Activated effector memory CD4-positive, alpha-beta T cell treated with Interleukin-2 at 50 U/mL for 16 hours (primary cell): ENCODE measurements at places on chromosomes 12 and 14.

DNA sequence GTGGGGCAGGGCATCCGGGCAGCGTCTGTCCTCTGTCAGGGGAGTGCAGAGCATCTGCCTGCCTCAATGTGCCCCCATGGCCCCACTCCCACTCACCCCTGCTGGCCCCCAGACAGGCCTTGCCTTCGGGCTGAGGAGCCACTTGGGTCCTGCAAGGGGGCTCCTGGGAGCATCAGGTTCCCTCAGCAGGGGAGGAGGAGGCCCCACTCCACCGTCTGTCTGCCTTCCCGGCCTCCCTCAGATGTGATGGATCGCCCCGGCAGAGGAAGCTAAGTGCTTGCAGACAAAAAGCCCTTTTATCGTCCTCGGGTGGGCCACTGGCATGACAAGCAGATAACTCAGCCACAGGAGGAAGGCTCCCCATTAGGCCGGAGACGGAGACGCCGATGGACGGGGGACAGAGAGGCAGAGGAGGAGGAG is 35.1 kb downstream of the NCOR2 start:
- no peak for DNase-seq

DNA sequence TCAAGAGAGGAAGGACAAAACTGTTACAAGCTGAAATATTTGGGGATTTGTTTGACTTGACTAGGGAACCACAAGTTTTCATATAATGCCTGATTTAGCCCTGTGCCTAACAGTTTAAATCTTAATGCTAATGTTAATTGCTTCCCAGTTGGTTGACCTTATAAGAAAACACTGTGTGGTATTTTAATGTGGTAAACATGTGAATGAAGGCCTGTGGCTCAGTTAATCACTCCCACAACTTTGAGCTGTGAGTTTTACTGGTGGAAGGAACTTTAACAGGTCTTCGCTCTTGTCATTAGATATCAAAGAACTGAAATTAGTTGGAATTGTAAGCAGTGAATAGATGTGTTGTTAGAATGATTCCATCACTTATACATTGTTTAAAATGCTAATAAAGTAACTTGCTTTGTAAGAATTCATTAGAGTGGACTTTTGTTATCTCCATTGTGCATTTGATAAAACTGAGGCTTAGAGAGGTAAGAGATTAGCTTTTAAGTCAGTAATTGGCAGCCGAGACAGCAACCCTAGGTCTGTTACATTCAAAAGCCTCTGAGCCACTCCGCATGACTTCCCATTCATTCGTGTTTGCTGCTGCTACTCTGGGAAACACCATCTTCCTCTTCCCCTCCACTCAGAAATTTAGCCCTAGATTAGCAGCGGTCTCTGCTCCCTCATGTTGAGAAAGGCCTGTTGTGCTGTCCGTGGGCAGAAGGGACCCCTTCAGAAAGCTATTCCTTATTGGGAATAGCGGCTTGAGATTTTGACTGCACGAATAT is 1.0 kb upstream of the TBK1 start:
- DNase-seq = no peak

GRCh38 chr12:62191491-62192179 is 68.6 kb upstream of the USP15 start:
- DNase-seq = peak; percentile 2

GRCh38 chr12:91608542-91608941 is 425.9 kb upstream of the DCN start:
- DNase-seq = no peak

- DNase-seq = no peak
Observed at GRCh38 chr14:58107947-58108552, 44.0 kb downstream of the ARMH4 start.

- DNase-seq = no peak
Observed at GRCh38 chr12:124679533-124680371, 112.3 kb upstream of the NCOR2 start.

GRCh38 chr12:55659486-55660385 is 23.0 kb downstream of the OR10P1 start:
- no peak for DNase-seq

GRCh38 chr14:50318031-50318626 is 6.0 kb downstream of the DMAC2L start:
- no peak for DNase-seq

- DNase-seq = no peak
Observed at GRCh38 chr14:41298328-41298690, 308.4 kb upstream of the LRFN5 start.

DNA sequence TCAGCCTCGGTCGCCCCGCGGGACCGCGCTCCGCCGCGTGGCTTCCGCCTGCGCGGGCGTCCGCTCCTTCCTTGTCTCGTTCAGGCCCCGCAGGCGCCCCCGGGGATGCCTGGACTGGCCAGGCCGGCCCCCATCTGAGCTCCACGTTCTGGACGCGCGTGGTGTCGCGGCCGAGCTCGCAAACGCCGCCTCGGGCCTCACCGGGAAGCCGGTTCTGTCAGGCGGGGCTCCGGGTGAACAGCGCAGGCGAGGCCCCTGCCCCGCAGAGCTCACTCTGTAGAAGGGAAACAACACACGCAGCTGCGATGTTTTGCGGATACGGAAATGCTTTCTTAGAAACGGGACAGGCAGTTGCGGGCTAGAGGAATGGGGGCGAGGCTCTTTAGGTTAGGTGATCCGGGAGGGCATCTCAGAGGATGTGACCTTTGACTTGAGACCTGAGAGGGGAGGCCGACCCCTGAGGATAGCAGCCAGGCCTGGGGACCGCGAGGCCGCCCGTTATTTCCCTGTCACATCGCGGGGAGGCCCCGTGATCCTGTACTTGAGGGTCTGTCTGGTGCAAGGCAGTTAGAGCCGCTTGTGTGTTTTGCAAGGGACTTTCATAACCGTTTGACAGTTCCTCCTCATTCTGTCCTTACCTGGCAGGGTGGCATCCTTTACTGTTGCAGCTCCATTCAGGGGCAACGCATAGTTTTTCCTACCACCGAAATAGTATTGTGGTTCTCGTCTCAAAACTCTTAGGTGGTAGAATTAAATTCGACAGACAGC is 584 bp downstream of the VRK1 start:
- peak; percentile 24 for DNase-seq

GRCh38 chr12:91704446-91704845 is 441.2 kb downstream of the BTG1 start:
- DNase-seq = no peak

- no peak for DNase-seq
Observed at GRCh38 chr12:56150563-56150962, 1.8 kb upstream of the MYL6B start.

DNA sequence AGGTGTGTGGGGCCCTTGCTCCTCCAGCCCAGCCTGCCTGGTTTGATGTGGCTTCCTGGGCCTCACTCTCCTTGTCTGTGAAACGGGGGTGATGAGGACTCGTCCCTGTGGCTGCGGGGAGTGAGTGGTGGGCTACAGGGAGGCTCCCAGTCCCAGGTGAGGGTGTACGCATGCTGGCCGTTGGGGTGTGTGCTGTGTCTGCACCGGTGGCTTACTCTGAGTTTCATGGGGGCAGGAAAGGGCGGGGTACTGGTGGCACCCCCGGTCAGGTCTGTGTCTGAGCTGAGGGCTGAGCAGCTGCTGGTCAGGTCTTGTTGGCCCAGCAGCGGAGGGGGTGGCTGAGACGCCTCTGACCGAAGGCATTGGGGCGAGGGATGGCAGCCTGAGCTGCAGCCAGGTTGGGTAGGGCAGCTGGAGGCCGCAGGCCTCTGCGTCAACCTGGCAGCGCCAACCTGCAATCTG is 11.2 kb downstream of the ULK1 start:
- DNase-seq = no peak

GRCh38 chr12:60977966-60978365 is 1282.2 kb upstream of the USP15 start:
- DNase-seq = no peak

DNA sequence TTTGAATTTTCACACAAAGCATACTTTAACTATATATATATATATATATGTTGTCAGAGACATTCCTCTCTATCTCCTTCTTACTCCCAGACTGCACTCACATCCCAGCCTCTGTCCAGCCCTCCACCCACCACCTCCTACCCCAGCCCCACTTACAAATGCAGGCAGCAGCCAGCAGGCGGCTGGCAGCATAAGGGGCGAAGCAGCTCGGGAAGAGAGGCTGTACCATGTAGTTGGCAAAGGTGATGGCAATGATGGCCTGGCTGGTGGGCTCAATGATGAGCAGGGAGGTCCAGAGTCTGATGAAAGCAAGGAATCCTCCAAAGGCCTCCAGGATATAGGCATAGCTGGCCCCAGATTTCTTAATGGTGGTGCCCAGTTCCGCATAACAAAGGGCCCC is 2.5 kb downstream of the SLC7A7 start:
- DNase-seq = no peak

GRCh38 chr12:51281202-51281924 is 11.1 kb upstream of the SMAGP start:
- no peak for DNase-seq

DNA sequence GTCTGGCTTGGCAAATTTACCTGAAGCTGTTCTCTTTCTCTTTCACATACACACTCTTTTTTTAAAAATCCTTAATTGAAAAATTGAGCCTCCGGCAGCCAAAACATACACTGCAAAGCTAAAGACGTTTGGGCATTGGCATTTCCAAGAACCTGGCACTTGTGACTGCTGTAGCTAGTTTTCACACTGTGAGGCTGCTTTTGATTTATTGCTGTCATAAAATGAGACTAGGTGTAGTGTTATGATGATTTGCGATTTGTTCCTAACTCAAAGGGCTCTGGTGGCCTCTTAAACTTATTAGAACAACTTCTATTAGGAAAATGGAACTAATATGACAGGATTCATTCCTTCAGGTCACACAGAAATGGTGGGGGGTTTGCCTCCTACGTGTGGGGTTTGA is 377.1 kb upstream of the FAR2 start:
- no peak for DNase-seq

- DNase-seq = no peak
Observed at GRCh38 chr12:59973515-59973914, 377.7 kb downstream of the SLC16A7 start.

GRCh38 chr14:72715850-72716228 is 178.1 kb downstream of the DPF3 start:
- DNase-seq = no peak

DNA sequence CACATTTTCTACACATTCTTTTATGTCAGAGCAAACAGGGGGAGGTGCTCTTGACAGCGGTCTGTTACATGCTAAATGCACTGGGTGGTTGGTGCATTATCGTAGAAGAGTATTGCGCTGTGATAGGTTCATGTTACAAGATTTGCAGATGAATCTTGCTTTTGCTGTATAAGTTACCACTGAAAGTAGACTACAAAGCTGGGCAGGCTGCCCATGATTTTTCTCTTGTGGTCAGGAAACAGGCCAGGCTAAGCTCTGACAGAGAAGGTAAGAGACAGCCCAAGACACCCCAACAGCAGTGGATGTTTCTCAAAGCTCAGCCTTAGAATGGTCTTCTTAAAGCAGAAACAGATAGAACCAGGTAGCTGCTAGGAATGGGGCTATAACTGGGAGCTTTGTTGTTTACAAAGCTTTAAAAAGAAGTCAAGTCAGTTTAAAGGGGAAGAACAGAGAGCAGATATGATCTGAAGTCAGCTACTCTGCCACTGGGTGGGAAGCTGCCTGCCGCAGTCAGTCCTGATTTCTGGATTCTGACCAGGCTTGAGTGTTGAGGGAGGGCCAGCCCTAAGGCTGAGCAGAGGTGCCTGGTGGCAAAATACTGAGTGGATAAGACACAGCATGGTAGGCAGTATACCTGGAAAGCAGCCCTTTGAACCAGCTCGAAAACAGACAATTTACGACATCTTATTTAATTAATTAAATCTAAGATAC is 9.4 kb downstream of the KCNA1 start:
- DNase-seq = no peak

DNA sequence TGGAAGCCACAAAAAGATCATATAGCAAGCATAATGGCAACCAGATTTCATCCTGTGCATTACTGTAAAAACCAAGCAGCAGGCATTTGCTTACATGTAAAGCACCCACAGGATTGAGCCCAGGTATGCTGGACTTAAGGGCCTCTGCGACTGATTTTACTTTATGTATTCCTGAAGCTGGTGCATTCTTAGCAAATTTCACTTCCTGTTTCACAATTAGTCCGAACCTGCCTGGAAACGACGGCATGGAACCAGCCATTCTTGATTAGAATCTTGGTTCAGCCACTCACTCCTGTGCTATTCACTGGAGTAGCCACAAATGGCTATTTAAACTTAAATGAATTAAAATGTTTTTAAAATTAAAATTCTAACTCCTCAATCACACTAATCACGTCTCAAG is 239.2 kb downstream of the NUAK1 start:
- DNase-seq = no peak

DNA sequence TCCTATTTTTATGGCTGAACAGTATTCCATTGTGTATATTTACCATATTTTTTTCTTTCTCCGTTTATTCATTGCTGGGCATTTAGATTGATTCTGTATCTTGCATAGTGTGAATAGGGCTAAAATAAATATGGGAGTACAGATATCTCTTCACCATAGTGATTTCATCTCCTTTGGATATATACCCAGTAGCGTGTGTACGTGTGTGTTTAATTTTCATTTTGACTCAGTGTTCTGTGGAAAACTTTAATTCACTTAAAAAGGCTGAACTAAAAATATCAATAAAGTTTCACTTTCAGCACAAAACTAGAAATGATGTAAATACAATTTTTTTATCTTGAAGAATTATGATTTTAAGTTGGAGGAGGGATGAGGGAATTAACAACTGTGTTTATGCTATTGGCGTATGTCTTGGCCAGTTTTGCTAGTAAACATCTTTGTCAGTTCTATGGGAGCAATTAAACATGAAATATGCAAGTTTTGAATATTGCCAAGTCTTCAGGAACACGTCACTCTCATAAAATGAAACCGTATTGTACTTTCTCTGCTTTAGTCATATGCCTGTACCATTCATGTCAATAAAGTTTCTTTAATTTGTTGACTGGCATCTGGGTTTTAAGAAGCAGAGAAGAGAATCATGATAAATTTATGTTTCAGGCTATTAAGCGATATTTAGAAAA is 99.8 kb downstream of the PTGER2 start:
- DNase-seq = no peak

GRCh38 chr12:107558816-107559382 is 126.7 kb upstream of the PWP1 start:
- DNase-seq = no peak

DNA sequence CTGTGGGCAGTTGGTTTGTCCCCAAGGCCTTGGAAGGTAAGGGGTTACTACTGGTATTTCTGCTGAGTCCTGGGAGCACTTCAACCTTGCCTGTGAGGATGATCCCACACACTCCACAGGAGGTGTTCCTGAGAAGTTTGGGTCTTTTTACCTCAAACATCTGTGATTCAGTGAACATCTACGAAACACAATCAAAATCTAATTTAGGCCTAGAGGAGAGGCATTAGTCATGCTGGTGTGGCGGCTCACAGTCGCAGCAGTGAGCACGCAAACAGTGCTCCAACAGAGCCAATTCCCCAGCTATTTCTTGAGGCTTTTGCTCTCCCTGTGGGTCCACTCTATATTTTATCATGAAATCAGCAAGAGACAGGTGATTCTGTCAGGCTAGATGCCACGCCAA is 107.6 kb downstream of the APAF1 start:
- DNase-seq = no peak
